Inflammatory macrophage treated with lipopolysaccharide for 1 hour (primary cell): ENCODE measurements at places on chromosomes 4 and X.

DNA sequence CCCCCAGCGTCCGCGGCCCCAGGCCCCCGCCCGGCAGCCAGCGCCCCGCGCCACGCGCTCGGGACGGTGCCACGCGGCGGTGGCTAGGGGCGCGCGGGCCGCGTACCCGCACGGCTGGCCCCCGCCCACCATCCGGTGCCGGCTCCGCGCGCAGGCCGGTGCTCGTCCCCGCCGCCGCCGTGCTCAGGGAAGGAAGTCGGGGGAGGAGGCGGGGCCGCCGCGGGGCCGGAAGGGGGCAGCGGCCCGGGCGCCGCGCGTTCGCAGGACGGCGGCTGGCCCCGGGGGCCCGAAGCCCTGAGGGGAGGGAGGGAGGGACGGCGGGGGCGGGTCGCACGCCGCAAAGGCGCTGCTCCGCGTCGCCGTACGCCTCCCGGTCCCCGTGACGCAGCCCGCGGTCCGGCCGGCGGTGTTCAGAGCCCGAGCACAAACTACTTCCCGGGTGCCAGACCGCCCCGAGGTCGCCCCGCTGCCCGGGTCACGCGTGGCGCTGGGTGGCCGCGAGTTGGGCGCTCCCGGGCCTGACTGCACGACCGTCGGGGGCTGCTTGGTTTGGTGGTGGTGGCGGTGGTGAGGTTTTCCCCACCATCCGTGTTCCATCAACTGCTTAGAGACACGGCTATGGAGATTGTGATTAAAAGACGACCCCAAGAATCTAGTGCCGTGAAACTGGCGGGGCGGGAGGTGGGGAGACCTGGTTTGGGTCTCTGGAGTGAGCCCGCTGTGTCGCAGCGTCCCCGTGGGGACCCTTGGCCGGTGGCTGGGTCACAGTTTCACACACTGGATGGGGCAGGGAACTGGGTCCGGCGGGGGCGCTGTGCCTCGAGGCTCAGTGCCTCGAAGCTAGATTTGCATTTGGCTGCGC is at the start of gene DCTD:
Gene DCTD (minus strand): TSS at position 205 of the 862 bp plus-strand sequence. CDS start 1,818 bp downstream, outside the sequence.
- peak; percentile 61 for DNase-seq

DNA sequence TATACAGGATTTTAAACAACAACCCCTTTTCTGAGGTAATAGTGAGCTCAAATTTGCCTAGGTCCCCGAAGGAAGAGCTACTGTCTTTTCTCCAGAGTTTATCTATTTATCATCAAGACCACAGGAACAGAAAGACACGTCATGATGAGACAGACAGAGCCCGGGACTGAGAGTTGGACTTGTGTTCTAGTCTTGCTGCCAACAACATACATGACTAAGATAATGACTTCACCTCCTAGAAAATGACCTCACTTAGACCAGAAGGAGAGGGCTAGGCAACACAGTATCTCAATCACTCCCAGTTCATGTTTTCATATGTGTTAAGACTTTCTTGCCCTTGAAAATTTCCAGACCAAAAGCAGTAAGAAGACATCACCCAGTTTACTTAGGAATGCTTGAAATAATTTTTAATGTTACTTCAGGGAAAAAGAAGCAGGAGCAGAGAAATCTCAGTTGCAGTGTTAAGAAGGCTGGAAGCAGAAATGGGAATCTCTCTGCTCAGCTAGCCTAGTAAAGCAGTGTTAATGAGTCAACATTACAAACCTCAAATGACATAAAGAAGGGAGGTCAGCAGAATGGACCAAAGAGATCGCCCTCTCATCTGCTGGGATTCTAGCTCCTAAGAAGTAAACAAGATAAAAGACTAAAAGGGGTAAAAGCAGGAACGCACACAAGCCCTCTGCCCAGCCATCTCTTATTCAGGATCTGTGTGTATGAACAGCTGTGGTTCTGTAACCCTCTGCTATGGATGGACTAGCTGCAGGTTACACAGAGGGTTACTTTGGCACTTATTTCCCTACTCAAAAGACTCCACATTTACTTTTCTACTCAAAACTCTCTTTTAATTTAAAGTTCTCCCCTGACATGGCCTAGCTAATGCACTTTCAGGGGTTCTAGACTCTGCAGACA is 24.8 kb downstream of the PDGFC start:
- DNase-seq: peak; percentile 76

GRCh38 chr4:151052785-151053184 is 37.7 kb upstream of the LRBA start:
- no peak for DNase-seq

GRCh38 chr4:14257903-14258302 is 630.4 kb upstream of the BOD1L1 start:
- no peak for DNase-seq

DNA sequence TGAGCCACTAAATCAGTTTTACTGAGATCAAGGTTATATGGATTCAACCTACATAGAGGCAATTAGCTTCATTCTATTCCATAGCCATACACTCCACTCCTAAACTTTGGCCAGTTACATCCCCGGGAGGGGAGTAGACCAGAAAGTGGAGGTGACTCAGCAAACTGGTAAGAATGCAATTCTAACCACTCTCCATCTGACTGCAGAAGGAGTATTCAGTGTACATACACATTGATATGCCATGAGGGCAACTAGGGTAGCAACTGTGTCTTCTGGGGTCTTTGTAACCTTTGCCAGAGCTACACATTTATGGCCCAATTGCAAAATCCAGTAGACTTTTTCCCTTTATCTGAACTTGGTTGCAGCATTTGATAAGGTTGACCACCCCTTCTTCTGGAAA is 7.6 kb downstream of the SLC25A43 start:
- no peak for DNase-seq

- DNase-seq: no peak
Observed at GRCh38 chr4:108849611-108850168, 86.8 kb upstream of the ETNPPL start.

GRCh38 chr4:24067367-24068193 is 177.7 kb upstream of the PPARGC1A start:
- no peak for DNase-seq

- no peak for DNase-seq
Observed at GRCh38 chrX:10893976-10894375, 217.2 kb upstream of the HCCS start.

- DNase-seq: no peak
Observed at GRCh38 chr4:68589790-68590189, 13.7 kb upstream of the UGT2B17 start.

- no peak for DNase-seq
Observed at GRCh38 chrX:1487401-1487800, 34.7 kb upstream of the ASMTL start.

- peak; percentile 21 for DNase-seq
Observed at GRCh38 chr4:7843831-7844593, 95.6 kb downstream of the AFAP1 start.

GRCh38 chr4:153154007-153154975 is 50.0 kb upstream of the TRIM2 start:
- DNase-seq: peak; percentile 30

DNA sequence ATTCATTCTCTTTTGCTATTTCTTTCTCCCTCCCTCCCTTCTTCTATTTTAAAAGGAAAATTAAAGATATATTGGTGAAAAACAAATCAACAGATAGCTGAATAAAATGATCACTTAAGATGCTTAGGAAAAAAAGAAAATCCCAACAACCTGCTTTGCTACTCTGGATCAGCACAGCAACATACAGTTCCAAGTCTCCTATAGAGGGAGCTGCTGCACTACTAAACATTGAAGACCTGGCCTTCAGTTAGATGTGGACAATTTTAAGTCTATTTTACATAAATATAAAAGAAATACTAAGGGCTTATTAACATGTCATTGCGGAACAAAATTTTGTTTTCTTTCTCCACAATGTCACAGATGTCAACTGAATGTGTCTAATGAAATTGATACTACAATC is 226.4 kb downstream of the MAGEB5 start:
- DNase-seq: no peak

- DNase-seq: no peak
Observed at GRCh38 chr4:111979921-111980320, 165.3 kb upstream of the FAM241A start.

GRCh38 chr4:38743866-38744265 is 38.9 kb downstream of the TLR10 start:
- DNase-seq: peak; percentile 79

GRCh38 chrX:10030570-10030969 is 63.4 kb downstream of the CLDN34 start:
- no peak for DNase-seq

DNA sequence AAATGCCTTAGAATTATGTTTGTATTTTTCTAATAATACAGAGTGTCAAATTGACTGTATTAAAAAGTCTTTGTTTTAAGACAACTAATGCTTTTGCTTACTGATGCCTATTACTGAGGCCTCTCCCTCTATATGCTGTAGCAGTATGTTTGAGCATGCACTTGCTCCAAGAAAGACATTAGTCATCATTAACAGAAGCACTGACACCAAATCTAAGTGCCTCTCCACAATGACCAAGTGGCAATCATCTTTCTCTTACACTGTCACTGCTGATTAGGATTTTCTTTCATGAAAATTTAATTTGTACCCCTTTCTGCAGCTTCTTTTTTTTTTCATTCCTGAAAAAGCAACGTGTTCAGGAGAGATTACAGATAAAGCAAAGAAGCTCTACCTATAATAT is 11.1 kb upstream of the MAB21L2 start:
- DNase-seq: no peak

DNA sequence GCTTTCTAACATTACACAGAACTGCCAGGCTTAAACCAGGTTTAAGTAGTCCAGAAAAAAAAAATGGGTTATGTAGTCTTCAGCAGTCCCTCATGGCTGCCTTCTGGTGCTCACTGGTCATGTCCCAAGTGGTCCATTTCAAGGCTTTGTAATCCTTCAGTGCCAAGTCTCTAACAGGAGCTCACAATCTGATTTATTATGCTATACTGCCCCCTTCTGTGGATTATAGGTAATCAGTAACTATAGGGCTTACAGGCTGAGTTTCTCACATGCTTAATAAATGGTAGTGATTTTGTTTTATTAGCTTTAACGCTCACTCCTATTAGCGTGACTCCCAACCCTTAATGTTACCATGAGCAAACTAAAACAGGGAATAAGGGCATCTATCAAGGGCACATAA is 92.5 kb upstream of the EDA2R start:
- peak; percentile 18 for DNase-seq

DNA sequence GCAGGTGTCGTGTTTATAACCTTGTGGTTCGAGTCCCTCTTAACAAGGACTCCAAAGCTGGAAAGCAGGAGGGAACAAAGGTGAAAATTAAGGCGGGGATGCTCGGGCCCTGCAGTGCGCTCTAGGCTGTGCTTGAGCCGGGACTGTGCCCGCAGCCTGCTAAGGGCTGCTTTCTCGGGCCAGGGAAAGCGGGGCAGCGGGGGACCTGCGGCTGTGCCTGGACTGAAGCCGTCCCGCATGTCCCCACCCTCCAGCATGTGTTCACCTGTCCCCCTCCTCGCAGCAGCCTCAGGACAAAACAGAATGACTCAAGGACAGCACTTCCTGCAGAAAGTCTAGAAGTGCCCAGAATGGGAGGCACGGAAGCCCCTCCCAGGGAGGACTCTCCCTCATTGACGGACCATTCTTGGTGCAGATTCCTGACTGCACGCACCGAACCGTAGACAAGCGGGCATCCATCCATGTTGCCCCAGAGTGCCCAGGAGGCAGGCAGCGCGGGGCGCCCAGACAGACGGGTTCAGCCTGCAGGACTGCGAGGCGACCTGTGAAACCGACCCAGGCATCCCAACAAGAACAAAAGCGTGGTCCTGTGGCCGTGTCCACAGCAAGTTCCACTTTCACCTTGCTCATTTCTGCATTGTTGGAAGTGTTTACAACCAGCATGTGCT is 342.9 kb downstream of the MAGEB5 start:
- DNase-seq: no peak

- DNase-seq: no peak
Observed at GRCh38 chr4:45323453-45324058, 597.2 kb upstream of the GNPDA2 start.

DNA sequence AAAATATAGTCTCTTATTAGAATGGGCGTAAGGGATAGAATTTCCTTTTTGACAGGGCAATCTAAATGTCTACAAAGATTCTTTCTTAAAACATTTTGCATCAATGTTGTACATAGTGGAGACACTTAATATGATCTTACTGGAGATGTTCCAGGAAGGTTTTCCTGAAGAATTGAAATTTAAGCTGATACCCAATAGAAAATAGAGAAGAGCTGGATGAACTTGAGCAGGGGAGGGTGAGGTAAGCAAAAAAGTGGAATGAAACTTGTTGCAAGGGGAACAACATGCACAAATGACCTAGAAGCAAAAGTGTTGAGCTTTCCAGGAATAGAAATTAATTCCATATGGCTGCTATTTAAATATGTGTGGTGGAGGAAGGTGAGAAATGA is 19.7 kb downstream of the SLAIN2 start:
- DNase-seq: no peak

- DNase-seq: peak; percentile 77
Observed at GRCh38 chrX:129957241-129958082, 25.0 kb upstream of the BCORL1 start.

GRCh38 chr4:78129383-78130108 is 72.4 kb downstream of the FRAS1 start:
- DNase-seq: no peak

DNA sequence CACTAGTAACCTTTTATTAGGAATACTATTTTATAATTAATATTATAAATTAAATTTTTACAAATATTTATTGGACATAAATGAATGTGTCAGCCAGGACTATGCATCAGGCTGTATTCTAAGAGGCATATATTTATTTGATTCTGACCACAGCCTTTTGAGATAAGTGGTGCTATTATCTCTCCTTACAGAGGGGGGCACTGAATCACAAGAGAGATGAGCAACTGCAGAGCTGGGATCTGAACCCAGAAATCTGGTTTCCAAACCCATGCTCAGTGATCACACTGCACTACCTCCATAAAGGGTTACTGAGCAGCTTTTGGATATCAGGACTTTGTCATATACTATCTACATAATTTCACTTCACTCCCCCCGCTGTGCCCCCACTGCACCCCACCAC is 322.0 kb downstream of the TMA16 start:
- DNase-seq: no peak

DNA sequence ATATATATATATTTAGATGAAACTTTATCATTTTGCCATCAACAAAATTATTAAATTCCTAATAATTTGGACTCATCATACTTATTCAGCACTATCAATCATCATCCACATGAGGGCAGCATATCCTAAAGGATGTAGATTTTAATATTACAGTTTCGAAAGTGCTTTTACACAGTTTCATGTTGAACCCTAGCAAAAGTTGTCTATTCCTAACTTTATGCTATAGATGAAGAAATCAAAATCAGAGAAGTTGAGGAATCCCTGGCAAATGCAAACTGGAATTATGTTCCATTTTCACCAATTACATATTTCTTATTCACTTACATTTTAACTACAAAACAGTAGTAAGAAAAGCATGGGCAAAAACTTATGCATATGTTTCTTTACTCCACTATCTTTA is 36.6 kb upstream of the UGT2A1 start:
- peak; percentile 40 for DNase-seq

DNA sequence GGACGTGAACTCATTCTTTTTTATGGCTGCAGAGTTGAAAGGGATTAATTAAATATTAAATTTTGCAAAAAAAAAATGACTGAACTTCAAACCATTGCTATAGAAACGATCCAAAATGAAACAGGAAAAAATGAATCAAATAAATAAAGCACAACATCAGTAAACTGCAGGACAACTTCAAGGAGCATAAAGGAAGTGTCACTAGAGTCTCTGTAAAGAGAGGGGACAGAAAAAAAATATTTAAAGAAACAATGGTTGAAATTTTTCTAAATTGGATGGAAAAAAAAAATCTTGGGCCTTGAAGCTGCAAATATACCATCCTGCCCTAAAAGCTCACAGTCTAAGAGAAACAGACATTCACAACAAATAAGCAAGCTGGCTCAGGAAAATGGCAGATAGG is 339.3 kb upstream of the INTU start:
- DNase-seq: no peak

- no peak for DNase-seq
Observed at GRCh38 chr4:25874655-25875054, 11.9 kb upstream of the SEL1L3 start.

GRCh38 chr4:151565583-151565982 is 156.6 kb downstream of the FHIP1A start:
- no peak for DNase-seq
